ENCODE measurements at places on chromosomes 2 and 18. TPM values are rescaled to one million over a fixed set of nuclear protein-coding genes. Genes with fewer than 3 reads are reported as not detected.

The ZFAND2B gene
- total RNA-seq: 29.8 TPM

The COLEC12 gene
- 0.33 TPM for total RNA-seq

The KLHL29 gene
- 0.47 TPM for total RNA-seq

- no peak overlapping the region for H3K27ac ChIP-seq
- no peaks in the 10 kb centered on the region for H3K4me1 ChIP-seq
- H3K27me3 ChIP-seq: no peaks in the 10 kb centered on the region
- H3K4me3 ChIP-seq: no peak overlapping the region
- DNase-seq: no peak
Observed at GRCh38 chr2:185161701-185162100, 563.4 kb downstream of the ZNF804A start.

DNA sequence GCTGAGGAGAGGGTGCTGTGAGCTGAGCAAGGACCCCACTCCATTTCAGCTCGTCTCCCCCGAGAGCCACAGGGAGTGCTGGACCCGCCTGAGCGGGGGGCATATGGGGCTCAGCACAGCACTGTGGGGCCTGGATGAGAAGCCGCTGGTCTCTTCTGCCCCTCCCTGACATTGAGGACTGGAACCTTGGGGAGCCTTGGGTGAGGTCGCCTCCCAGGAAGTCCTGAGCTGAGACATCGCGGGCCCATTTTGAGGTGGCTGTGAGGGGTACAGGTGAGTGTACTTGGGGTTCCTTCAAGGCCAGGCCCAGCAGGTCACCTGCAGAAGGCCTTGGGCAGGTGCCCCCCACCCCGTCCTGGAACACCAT is 3.1 kb upstream of the AQP12A start:
- H3K27me3 ChIP-seq: no peaks in the 10 kb centered on the region
- H3K4me3 ChIP-seq: no peak overlapping the region
- no peaks in the 10 kb centered on the region for H3K36me3 ChIP-seq
- no peaks in the 10 kb centered on the region for H3K4me1 ChIP-seq

GRCh38 chr2:217215877-217216276 is 356.0 kb upstream of the TNP1 start:
- no peak overlapping the region for H3K27ac ChIP-seq
- H3K27me3 ChIP-seq: no peaks in the 10 kb centered on the region
- H3K4me3 ChIP-seq: no peak overlapping the region
- DNase-seq: no peak
- H3K36me3 ChIP-seq: no peaks in the 10 kb centered on the region

- no peak for DNase-seq
- H3K27ac ChIP-seq: no peak overlapping the region
- H3K4me3 ChIP-seq: no peak overlapping the region
- peaks cover 7% of the 10 kb centered on the region for H3K27me3 ChIP-seq
- no peaks in the 10 kb centered on the region for H3K36me3 ChIP-seq
Observed at GRCh38 chr18:78323453-78324197, 656.0 kb upstream of the SALL3 start.

DNA sequence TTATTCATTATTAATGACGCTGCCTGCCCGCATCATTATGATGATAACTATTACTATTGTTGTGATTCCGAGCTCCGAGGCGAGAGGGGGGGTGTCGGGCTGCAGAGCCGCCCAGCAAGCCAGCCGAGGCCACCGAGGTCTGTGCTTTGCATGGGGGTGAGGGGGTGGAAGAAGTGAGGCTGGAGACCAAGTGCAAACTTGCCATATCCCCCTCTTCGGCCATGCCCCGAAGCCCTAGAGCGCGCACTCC is 3.6 kb downstream of the BCL11A start:
- no peaks in the 10 kb centered on the region for H3K27me3 ChIP-seq
- no peak for DNase-seq

DNA sequence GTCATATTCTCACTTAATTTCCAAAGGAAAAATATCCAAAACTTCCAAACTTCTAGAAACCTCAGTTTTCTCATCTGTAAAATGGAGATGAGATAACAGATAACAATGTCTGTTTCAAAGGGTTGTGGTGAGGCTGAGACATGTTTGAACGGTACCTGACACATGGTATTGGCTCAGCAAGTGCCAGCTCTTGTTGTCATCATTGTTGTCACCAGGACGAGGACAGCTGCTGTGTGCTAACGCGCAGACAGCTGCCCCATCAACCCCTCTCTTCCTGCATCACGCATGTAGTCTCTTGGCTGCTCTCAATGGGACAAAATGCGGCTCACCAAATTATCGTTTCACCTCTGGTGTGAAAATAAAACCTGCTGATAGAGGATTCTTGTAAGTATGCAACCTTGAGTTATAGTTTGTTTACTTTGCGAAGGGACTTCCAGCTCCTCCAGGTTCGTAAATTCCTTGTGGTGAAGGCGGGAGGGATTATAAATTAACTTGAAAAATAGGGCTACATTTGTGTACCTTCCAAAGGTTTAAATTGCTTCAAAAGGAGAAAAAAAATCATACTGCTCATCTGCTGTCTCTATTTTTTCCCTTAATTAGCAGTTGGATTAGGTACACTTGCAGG is 605.4 kb downstream of the BCL11A start:
- H3K27me3 ChIP-seq: no peaks in the 10 kb centered on the region
- no peak overlapping the region for H3K4me3 ChIP-seq
- no peaks in the 10 kb centered on the region for H3K4me1 ChIP-seq

DNA sequence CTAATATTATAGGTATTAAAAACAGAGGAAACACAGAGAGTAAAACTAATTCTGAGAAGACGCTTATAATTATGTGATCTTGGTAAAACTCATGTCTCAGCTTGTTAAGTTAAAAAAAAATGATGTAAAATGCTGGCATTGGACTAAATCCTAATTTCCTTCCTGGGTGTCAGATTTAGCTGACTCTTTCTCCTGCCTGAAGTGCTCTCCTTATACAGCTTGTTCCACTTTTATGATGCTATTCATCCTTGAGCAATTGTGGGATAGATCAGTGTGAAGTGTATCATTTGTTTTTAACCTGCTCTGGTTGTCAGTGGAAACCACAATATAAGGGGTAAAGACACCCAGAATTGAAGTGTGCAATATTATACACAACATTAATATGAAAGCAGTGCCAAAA is 84.9 kb downstream of the EFEMP1 start:
- peaks cover 8% of the 10 kb centered on the region for H3K4me1 ChIP-seq
- H3K4me3 ChIP-seq: no peak overlapping the region
- no peaks in the 10 kb centered on the region for H3K36me3 ChIP-seq
- no peak overlapping the region for H3K27ac ChIP-seq

- H3K4me1 ChIP-seq: no peaks in the 10 kb centered on the region
- DNase-seq: no peak
- H3K27ac ChIP-seq: no peak overlapping the region
- H3K4me3 ChIP-seq: no peak overlapping the region
- H3K27me3 ChIP-seq: no peaks in the 10 kb centered on the region
Observed at GRCh38 chr2:137252934-137253333, 487.6 kb downstream of the THSD7B start.

- no peaks in the 10 kb centered on the region for H3K36me3 ChIP-seq
- no peaks in the 10 kb centered on the region for H3K4me1 ChIP-seq
- H3K27ac ChIP-seq: no peak overlapping the region
- no peak for DNase-seq
- no peak overlapping the region for H3K4me3 ChIP-seq
- no peaks in the 10 kb centered on the region for H3K27me3 ChIP-seq
Observed at GRCh38 chr2:121144111-121144510, 140.9 kb downstream of the TFCP2L1 start.

GRCh38 chr2:112906276-112906675 is 4.7 kb upstream of the IL37 start:
- DNase-seq: no peak
- H3K36me3 ChIP-seq: no peaks in the 10 kb centered on the region
- H3K27me3 ChIP-seq: no peaks in the 10 kb centered on the region
- no peak overlapping the region for H3K4me3 ChIP-seq
- H3K27ac ChIP-seq: no peak overlapping the region
